Caudate nucleus (tissue), 63 donors: ENCODE measurements at places on chromosomes 6 and 20.

GRCh38 chr6:40802481-40802880, 215.3 kb upstream of the LRFN2 start:
- no peak for DNase-seq

- DNase-seq = no peak
Observed at GRCh38 chr6:166683477-166683876, 56.4 kb upstream of the RPS6KA2 start.

DNA sequence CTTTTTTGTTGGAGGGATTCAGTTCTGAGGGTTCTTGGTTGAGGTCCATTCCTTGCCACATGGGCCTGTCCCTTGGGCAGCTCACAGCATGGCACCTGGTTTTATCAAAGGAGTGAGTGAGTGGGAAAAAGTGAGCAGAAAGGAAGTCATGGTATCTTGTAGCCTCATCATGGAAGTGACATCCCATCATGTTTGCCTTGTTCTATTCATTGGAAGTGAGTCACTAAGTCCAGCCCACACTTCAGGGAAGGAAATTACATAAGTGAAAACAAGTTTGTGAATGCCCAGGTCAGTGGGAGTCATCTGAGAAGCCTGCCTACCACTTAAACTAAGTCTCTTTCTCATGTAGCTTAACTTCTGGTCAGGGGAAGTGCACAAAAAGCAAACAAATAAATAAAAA, 32.8 kb upstream of the ZNFX1 start:
- DNase-seq = no peak

GRCh38 chr6:4607793-4608192, 168.4 kb upstream of the CDYL start:
- no peak for DNase-seq

- no peak for DNase-seq
Observed at GRCh38 chr20:40754339-40754943, 65.4 kb upstream of the MAFB start.

DNA sequence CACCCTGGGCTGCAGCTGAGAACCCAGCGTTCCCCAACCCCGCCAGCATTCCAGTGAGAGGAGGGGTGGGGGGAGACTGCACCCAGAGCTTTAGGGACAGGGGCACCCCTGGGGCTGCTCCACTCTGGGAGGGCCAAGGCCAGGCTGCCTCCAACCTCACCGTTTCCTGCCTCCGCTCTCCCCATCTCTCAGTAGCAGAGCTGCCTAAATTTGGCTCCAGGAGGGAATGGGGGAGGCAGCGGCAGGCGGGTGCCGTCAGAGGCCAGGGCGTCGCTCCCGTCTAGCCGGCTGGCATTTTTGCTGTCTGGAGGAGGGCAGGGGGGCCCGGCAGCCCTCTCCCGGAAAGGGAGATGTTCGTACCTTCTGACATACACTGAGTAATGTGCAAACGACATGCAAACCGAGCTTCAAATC, 46.6 kb downstream of the NOL4L start:
- no peak for DNase-seq

DNA sequence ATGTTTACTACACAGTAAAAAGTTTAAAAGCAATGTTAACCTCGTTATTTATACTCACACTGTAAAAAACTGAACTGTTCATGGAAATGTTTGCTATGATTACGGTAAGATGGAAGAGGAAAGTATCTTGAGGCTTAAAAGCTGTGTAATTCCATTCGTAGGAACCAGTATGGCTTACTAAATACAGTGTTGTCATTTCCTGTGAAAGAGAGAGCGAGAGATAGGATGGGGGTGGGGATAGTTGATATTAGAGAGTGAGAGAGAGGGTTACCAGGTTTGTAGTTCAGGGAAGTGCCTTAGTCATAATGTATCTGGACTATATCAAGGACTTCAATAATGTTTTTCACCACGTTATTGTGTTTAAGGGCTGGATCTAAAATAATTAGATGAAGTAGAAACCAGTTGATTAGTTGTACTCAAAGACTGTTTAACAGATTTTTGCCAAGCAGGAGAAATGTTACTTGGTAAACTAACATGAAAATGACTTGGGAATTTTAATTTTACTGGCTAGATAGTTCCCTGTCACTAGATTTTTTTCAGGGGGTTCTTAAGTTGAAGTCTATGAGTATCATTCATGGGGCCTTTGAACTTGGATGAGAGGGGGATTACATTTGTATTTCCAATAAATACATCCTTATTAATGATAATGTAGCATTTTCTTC, 30.4 kb downstream of the AFDN start:
- no peak for DNase-seq
